Astrocyte of the cerebellum (primary cell): ENCODE measurements at places on chromosomes 16 and 17.

- DNase-seq = no peak
Measured at GRCh38 chr16:27978876-27979275, 84.6 kb downstream of the GSG1L start.

GRCh38 chr17:58323366-58324055 is 5.1 kb downstream of the TSPOAP1 start:
- DNase-seq = no peak

DNA sequence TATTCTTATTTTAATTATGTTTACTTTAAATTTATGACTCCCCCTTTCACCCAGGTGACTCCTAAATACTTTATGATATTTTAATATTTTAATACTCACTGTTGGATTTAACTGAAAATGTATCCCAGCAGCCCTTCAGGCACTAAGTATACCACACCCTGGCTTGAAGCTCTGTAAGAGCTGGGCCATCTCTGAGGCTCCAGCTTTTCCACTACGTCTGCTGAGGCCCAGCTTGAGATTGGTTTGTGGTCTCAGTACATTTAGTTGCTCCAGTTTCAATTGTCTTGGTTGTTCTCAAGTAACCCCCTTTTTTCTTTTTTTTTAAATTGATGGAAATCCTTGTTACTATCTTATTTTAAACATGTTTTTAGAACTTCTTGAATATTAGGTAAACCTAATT is 27.0 kb upstream of the CAPNS2 start:
- DNase-seq = no peak

GRCh38 chr17:50689251-50689650 is 18.5 kb downstream of the ANKRD40 start:
- DNase-seq = no peak

- no peak for DNase-seq
Measured at GRCh38 chr16:52611817-52612673, 65.1 kb upstream of the TOX3 start.

- peak; percentile 95 for DNase-seq
Measured at GRCh38 chr17:16040710-16041251, 41.2 kb downstream of the TTC19 start.

DNA sequence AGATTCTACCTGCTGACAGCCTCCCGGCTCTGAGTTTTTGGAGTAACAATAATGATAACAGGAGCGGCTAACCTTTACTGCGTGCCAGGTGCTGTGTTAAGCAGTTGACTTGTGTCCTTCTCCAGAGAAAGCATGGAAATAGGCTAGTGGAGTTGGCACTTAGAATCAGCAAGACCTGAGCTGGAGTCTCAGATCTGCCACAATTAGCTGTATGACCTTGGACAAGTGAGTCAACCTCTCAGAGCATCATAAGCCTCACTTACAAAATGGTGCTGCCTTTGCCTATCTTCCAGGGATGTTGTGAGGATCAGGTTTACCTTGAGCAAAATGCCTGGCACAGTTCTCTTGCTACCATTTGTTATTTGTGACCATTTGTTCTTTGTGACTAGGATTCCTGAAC is 32.1 kb upstream of the TEX2 start:
- DNase-seq = no peak

- no peak for DNase-seq
Measured at GRCh38 chr17:57724026-57724728, 20.9 kb downstream of the CCDC182 start.

DNA sequence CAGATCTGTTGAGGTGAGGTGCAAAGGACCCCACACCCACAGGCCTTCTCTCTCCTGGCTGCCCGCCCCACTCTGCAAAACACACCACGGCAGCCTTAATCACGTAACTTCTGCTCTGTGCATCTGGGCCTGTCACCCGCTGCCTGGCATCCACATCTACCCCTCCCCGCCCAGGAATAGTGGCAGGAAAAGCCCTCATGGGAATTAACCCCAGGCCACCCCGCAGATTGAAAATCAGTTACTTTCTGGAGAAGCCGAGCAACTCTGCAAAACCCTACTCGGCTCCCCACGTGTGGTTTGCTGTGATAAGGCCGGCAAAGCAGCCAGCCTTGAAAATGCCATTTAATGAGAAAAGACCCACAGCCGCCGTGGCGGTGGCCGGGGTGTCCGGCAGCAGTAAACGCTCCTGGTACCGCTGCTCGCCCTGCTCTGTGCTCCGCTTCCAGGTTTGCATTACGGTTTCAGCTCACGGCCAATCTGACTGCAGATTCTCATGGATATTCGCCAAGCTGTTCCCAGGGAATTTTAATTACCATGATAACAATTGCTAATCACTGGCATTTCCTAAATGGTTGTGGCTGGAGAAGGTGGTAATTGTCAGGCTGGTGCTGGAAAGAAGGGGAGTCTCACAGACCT is 78.0 kb upstream of the DOC2B start:
- DNase-seq = no peak

- peak; percentile 89 for DNase-seq
Measured at GRCh38 chr17:11948789-11949188, 48.5 kb downstream of the ZNF18 start.

GRCh38 chr17:17540278-17540906 is 44.2 kb upstream of the RASD1 start:
- no peak for DNase-seq
